ENCODE measurements at places on chromosomes 3 and 15.

GRCh38 chr3:120780977-120781376 is 38.4 kb downstream of the GTF2E1 start:
- no peak for DNase-seq

- DNase-seq = peak; percentile 41
Observed at GRCh38 chr3:112751564-112752512, 94.8 kb downstream of the CD200R1L start.

DNA sequence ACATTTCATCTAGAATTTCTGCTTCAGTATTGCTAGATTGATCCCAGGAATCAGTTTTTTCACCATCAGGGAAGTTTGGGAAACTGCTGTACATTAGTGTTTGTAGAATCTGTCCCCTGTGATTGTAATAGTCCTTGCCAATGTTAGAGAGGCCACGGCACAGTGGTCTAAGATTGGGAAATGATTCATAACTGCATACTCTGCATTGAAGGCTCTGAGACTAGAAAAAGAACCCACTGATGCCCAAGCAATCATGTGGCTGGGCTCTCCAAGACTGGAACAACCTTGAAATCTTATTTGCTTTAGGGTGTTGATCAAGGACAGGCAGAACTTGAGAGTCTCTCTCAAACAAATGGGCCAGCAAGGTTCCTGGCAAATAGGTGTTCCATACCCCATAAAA is 245.6 kb upstream of the LRTM1 start:
- DNase-seq = no peak

DNA sequence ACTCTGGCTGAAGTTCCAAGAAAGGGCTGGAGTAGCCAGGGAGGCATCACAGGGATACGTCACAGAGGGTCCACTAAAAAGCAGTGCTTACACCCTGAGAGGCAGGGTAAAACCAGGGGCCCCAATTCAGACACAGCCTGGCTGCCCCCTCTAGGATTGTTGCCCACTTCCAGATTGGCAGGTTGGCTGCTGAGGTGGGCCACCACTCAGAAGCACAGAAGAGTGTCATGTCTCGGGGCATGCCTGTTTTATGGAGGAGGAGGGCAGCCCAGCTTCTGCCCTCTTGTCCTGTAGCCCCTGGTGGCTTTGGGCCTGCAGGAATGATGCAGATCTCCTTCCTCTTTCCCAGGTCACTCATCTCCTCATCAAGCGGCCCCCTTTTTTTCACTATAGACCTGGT is 24.0 kb downstream of the NOX5 start:
- DNase-seq = no peak

DNA sequence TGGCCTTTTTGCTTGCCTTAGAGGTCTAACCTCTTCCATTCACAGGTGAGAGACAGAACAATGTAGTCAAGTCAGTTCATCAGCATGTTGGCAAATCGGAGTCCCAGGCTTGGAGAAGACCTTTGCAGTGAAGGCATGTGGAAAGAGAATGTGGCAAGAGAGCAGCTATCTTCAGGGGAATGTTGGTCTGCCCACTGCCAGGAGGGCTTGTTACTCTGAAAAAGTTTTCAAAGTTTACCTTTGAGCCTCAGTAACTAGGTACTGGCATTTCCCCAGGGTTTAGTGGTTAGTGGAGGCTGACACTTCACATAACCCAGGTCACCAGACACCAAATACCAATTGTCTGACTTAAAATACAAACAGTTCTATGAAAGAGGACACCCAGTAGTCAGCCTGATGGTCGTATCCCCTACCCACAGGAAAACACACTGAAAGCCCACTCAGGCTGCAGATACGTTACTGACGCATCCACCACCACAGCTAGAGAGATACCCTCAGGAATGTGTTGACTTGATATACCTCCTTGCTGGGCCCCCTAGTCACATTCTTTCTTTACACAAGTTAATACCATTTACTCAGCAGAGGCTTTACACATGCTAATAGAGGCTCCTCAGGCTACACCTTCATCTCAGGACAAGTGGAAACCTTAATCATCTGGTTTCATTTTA is 9.7 kb upstream of the ARID3B start:
- peak; percentile 7 for DNase-seq

DNA sequence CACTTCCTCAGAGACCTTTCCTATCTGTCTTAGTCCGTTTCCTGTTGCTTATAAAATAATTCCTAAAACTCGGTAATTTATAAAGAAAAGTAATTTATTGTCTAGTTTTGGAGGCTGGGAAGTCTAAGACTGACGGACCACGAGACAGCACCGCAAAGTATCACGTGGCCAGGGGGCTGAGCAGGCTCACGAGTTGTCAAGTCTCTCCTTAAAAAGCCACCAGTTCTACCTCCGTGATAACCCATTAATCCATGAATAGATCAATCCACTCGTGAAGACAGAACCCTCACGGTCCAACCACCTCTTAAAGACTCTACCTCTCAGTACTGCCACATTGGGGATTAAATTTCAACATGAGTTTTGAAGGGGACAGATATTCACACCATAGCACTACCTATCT is 821 bp downstream of the LINS1 start:
- no peak for DNase-seq

- DNase-seq = no peak
Observed at GRCh38 chr3:141450727-141451375, 36.0 kb upstream of the RASA2 start.

DNA sequence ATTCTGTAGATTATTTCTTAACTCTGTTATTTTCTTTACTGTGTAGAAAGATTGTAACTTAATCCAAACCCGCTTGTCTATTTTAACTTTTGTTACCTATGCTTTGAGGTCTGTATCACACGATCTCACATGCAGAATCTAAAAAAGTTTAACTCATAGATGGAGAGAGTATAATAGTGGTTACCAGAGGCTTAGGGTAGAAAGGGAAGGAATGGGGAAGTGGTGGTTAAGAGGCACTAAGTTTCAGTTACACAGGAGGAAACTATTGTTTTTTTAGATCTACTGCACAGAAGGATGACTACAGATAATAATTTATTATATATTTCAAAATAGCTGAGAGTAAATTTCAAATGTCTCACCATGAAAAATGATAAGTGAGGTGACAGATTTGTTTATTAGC is 515.2 kb downstream of the RSL24D1 start:
- DNase-seq = no peak

Measured in AG09319 (cell line).